ENCODE measurements at places on chromosomes 12 and 14.

- no peak for DNase-seq
These were observed 32.2 kb downstream of the SYNE3 start for GRCh38 chr14:95484296-95484695.

GRCh38 chr12:2944401-2945047, 14.7 kb upstream of the TEAD4 start:
- DNase-seq = peak; percentile 22

- DNase-seq = no peak
These were observed 264.6 kb downstream of the PAWR start for GRCh38 chr12:79426121-79426520.

GRCh38 chr12:88453323-88453722, 126.9 kb downstream of the KITLG start:
- no peak for DNase-seq

- no peak for DNase-seq
These were observed 185.7 kb upstream of the GRIN2B start for GRCh38 chr12:14167005-14167628.

DNA sequence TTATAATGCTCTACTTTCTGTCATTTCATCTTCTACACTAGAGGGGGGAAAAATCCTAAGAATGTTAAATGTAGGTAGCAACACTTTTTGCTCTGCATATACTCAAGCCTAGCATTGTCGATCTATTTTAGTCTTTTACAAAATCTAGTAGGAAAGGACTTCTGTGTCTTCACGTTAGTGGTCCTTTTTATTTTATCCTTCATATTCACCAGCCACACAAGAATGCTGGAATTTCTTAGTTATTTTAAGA, 253.0 kb upstream of the FLRT2 start:
- no peak for DNase-seq

- DNase-seq = no peak
These were observed 19.7 kb upstream of the ITPK1 start for GRCh38 chr14:93135399-93135798.

GRCh38 chr12:120662879-120663278, 22.5 kb downstream of the CABP1 start:
- DNase-seq = no peak

- no peak for DNase-seq
These were observed 3.5 kb downstream of the TEDC1 start for GRCh38 chr14:105494606-105494929.

DNA sequence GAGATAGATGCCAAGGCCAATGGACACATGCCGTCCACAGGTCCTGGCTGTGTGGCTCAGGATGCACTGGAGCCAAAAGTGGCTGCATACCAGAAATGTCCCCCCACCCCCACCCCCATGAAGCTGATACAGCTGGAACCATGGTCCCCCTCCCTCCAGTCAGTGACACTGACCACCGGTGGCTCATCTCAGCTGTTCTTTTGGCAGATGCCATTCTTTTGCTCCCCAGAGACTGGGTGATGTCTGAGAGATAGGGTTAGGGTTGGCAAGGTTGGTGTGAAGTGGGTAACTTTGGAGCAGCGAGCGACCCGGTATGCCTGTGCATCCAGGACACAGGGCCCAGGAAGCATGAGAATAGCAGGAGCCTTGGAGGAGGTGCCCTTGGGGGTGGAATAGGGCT, 285.6 kb downstream of the CACNA1C start:
- no peak for DNase-seq

DNA sequence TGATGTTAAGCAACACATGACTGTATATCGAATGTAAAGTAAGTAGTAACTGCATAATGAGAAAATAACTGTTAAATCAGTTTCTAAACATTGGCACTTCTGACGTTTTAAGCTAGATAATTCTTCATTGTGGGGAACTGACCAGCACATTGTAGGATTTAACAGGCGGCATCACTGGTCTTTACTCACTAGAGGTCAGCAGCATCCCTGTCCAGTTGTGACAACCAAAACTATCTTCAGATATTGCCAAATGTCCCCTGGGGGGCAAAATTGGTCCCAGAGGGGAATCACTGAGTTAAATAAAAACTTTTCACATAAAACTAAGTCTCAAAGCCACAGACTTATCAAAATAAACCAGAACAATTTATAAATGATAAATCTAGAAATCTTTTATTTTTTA, 65.3 kb downstream of the BLTP3B start:
- DNase-seq = no peak

DNA sequence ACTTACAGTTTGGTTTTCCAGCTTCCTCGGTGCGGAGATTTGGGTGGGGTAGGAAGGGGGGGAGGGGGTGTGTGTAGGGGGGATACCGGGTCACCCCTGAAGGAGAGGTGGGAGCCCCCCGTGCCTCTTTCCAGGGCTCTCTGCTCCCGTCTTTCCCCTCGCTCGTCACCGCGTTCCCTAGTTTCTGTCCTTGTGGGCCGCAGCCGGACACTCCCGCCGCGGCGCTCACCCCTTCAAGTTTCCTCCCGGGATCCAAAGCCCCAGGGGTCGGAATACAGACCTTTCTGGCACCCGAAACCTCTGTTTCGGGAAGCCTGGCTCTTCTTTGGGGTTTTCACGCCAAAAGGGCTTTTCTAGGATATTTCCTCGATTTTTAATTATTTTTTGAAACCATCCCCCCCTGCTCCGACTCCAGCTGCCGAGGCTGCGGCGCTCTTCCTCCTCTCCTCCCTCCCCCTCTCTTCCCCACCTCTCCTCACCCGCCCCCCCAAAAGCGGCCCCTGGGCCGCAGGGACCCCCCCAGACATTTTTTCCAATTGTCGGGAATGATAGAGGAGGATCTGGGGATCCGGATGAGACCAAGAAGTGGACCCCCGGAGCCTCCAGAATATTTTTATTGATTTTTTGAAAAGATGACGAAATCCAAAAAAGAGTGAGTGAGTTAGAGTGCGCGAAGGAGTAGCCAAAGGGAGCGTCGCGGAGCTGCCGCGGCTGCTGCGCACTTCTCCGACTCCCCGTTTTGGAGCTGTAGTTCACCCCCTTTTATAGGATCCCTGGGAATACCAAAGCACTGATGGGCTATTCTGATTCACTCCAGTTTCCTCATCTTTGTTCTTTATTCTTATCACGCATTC, 1.7 kb downstream of the CCND2 start:
- no peak for DNase-seq

- DNase-seq = no peak
These were observed 10.4 kb upstream of the NRIP2 start for GRCh38 chr12:2845280-2845679.

DNA sequence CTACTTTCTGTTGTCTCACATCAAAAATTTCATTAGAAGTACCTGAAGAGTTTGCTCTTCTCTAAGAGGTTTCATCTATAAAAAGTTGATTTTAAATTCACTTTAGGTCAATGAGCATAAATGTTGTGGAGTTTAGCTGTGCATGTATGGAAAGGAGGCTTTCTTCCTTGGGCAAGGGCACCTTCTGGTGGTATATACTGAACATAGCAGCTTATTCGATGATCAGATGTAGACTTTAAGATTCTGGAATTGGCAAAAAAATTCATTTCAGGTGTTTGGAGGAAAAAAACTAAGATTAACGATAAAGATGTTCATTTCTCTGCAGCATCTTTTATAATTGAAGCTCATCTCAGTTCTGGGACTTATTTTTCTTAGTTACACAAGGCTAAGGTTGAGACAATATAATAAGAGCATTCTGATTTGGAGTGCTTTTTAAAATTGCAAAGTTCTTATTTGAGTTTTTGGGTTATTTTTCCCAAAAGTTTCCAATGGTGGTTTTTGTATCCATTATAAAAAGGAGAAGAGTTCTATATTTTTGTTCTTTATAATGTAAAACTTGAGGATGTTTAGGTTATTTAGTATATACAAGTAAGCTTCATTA, 46.8 kb downstream of the TMEM117 start:
- DNase-seq = no peak

DNA sequence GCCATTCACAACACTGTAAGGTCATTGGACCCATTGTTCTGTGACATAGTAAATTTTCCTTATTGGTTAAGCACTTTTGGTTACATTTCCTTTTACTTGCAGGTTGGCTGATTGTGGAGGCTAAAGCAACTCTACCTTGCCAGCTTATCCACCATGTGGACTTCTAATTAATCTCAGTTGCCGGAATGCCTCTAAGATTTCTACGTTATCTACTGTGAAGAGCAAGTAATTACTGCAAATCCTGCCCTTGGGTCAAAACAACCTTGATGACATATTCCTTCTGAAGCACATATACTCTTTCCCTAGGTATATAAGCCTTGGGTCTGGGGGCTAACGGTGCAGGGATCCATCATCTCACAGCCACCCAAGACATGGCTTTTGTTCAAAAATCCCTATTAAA, 19.5 kb upstream of the MORN3 start:
- DNase-seq = no peak

DNA sequence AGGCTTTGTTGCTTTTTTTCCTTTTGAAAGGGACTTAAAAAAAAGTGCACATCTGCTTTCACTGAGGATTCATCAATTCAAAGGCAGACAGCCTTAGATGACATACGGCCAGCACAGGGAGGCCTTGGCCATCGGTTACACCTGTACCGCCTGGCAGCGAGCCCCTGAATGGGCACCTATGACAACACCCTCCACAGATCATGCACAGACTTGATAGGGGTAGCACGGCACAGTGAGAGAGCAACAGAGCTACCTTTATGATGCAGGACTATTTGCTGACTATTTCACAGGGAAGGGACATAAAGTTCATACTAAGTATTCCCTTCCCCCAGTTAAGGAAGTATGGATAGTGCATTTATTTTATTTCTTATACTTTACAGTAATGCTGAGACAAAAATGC, 137.9 kb upstream of the ARID2 start:
- no peak for DNase-seq

DNA sequence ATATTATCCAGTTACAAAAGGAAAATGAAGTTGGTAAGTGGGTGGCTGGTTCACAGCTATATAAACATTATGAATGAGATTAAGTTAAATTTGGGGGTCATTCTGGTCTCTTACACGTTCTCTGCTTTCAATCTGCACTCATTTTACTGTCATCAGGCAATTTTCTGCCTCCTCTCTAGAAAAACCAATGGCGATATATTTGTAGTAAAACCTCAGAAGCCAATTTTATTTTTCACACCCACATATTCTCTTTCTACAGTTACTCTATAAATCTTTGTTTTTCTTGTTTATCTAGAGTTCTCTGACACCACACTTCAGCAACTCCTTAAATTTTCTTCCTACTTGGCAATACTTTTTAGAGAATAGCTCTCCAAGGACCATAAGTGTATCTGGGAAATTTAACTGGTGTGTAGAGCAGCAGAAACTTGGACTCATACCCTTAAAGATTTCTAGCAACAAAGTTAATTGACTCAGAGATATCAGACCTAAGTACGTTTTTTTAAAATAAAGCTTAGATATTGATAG, 926.9 kb downstream of the TMTC2 start:
- no peak for DNase-seq

GRCh38 chr12:86521870-86522269, 265.7 kb upstream of the MGAT4C start:
- DNase-seq = no peak

GRCh38 chr14:89237921-89238529, 179.0 kb downstream of the FOXN3 start:
- DNase-seq = no peak

GRCh38 chr12:13718271-13718670, 263.1 kb downstream of the GRIN2B start:
- DNase-seq = no peak

GRCh38 chr14:39342768-39343167, 89.5 kb downstream of the FBXO33 start:
- DNase-seq = no peak

DNA sequence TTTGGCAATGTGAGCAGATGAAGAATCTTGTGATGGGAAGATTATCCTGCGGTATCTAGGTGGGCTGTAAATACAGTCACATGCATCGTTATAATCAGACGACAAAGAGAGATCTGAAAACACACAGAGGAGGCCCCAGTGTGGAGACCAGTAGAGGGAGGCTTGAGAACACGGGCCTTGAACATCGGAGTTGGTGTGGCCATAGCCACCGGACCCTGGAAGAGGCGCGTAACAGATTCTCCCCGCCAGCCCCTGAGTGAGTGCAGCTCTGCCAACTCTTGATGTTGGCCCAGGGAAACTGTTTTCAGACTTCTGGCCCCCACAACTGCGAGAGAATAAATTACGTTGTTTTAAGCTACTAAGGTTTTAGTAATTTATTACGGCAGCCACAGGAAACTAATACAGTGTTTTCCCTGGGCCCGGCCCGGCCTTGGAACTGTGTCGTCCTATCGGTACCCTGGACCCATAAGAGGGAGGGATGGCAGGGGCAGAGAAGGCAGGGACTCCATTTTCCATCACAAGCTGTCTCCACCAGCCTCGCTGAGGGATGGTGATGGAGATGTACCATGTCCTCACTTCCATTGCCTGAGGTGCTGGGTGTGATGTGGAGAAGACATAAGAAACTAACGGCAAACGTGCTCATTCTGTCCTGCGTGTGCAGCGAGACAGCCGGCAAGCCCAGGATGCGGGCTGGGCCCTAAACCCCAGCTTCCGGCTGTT, 91.6 kb downstream of the NTF3 start:
- no peak for DNase-seq

DNA sequence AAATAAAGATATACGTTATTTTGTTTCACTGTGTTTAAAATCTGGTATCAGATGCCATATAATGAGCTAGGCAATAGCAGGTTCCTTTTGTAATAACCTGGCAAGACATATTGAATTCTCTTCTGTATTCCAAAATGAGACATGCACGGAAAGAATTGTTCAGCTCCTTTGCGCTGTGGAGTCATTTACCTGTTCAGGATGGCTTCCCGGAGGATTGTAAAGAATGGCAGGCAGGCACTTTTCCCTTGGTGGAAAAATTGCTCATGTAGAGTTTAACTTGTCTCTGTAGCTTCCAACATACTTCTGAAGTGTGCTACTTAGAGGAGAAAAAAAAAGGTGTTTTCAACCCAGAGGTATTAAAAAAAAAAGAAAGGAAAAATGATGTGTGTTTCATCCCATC, 805.2 kb downstream of the GALC start:
- no peak for DNase-seq

DNA sequence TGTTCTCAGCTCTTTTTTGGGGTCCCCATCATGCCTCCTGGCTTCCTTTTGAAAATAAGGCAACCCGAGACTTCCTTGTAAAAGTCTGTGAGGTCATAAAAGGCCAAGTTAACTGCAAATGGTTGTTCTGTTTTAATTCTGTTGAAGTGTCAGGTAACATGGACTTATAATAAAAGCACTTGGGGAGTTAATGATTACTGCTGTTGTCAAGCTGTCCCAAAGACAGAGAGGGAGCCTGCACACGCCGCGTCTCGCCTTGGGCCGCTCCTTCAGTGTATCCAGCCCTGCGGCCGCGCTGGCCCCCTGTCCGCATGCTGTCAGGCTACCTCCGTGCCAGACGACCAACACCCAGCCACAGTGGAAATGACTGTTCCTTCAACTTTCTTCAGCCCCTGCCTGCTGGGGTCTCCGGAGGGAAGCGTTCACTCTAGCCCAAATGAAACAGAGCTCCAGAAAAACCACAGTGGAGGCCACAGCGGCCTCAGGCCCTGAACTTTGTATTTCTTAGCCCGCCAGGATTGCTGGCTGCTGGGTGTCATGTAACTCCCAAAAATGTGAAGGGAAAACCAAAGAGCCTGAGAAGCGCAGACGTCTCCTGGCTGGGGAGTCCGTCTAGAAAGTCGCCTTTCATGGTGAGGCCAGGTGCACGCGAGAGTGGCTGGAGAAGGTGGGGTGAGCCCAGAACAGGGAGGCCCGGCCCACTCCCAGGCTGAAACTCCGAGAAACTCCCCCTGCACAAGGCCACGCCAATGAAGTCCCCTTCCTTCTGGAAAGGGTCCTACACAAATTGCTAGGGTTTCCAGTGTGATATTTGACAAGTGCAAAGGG, 189.1 kb downstream of the ZFP36L1 start:
- no peak for DNase-seq
